ENCODE measurements at places on chromosomes 7 and 10. TPM values are rescaled to one million over a fixed set of nuclear protein-coding genes. Genes with fewer than 3 reads are reported as not detected.

DNA sequence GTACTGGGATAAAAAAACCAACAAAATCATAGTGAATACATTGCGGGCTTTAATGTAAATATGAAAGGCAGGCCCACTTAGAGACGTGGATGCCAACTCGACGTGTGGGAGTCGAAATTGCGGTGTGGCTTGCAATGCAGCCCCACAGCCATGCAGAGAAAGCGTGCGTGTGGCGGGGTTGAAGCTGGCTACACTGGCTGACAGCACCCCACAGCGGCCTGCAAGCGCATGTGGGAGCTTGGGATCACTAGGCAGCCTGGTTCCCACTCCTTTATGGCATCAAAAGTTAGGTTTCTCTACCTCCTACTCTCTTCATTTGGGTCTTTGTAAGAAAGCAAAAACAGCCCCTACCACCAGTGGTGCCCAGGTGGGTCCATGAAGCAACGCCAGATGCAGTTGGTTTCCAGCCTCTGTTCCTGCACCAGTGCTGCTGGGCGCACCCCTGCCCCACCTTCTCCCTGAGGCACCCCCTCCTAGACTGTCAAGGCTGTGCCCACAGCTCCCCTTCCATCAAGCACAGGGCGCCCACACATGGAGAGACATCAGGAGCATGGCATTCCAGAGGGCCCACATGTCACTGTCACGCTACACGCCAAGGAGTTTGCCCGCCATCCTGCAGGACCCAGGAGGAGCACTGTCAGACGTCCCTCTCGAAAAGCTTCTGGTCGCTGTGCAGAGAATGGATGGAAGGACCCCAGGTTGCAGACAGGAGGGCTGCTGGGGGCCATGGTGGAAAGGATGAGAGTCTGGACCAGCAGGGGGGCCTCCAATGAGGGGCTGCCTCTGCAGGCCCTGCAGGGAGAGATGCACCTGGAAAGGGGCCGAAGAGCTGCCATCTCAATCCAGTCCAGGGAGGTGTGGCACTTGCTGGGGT, 142.9 kb downstream of the PAXIP1 start:
- no peak for DNase-seq

- DNase-seq: no peak
Measured at GRCh38 chr7:24848878-24849277, 91.6 kb upstream of the GSDME start.

DNA sequence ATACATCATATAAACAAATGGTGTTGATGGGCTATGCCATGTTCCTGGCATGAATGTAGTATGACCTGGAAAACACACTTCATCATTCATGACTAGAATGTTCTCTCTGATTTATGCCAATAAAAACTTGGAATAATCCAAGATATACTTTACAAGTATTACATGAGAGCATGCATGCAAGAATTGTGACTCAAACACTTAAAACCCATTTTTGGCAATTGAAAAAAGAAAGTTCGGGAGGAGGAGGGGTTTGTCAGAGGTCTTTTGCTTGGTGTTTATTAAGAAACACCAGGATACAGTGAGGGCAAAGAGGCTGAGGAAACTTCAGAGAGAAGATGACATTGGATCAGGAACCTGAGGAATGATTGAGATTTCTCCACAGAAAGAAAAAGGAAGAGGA, 10.2 kb upstream of the CUL1 start:
- no peak for DNase-seq

GRCh38 chr7:125908711-125909110, 979.1 kb upstream of the POT1 start:
- DNase-seq: no peak

Gene AIFM2
- 3.0 TPM for total RNA-seq

Gene RBP4
- 0.31 TPM for total RNA-seq

GRCh38 chr7:55400191-55400590, 35.1 kb downstream of the LANCL2 start:
- DNase-seq: no peak

DNA sequence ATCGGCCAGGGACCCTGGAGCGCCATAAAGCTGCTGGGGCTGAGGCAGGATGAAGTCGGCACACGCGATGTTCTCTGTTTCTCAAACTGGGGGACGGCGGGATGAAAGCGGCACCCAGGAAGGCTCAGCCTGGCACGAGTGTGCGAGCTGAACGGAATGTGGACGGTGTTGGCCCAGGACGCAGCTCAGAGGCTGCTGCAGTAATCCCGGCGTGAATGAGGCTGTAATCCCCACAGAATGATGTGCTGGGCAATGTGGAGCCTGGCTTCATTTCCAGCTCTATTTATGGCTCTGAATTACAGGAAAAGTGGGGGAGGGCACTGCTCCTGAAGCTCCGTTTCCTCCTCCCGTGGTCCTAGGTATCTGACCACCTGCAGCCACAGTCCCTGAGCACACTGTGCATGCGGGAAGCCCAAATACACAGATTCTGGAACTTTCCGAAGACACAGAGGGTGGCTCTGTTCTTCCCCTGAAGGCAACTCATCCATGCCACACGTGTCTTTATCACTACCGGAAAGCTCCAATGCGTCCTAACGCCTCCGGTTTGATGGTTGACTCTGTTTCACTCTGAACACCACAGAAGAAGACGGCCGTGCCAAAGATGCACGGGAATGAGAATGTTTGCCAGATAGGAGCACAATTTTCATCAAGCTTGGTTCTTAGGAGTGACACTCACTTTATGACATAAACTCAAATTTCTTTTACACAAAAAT, 37.6 kb downstream of the KLF6 start:
- no peak for DNase-seq

DNA sequence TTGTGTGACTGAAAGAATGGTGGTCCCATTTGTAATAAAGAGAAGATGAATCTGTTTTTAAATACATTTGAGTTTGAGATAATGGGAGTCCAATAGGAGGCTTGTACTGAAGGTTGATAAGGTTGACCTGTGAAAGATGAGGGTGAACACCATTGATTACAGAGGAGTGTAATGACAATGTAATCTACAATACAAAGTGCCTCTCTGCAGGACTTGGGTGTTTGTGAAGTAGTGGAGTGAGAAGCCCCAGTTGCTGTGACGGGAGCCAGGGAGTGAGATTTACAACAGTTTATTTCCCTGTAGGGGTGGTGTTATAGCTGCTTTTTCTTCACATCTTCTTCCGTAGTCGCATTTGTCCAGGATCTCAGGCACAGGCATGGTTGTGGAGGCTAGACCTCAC, 189.9 kb downstream of the EXOC4 start:
- no peak for DNase-seq
